ENCODE measurements at places on chromosomes 3 and 15. TPM values are rescaled to one million over a fixed set of nuclear protein-coding genes. Genes with fewer than 3 reads are reported as not detected.
A peak's percentile ranks its signal among the peaks of the same experiment; 100 is the strongest.

DNA sequence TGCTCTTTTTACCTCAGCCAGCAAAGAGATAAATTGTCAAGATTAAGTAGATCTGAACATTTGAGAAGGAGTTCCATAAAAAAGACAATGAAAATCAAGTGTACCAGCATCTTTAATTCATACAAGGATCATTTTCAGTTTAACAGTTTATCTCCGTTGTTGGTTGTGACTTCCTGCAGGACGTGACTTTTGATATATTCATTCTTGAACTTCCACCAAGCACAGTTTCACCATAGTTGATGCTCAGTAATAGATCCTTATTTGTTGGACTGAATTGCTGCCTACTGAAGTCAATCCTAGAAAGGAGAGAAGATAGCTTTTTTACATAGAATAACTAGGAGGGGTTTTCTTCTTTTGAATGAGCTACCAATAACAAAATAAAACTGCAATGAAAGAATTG, 408.2 kb downstream of the LPP start:
- H3K27ac ChIP-seq = peak overlapping the region; percentile 82
- H3K4me1 ChIP-seq = peaks cover 62% of the 10 kb centered on the region
- H3K27me3 ChIP-seq = no peaks in the 10 kb centered on the region
- H3K4me3 ChIP-seq = peak overlapping the region; percentile 70

- no peak overlapping the region for H3K4me3 ChIP-seq
- no peaks in the 10 kb centered on the region for H3K27me3 ChIP-seq
- DNase-seq = no peak
- peaks cover 34% of the 10 kb centered on the region for H3K4me1 ChIP-seq
- no peaks in the 10 kb centered on the region for H3K36me3 ChIP-seq
- H3K27ac ChIP-seq = no peak overlapping the region
Measured at GRCh38 chr3:168091941-168092340, 3.8 kb downstream of the GOLIM4 start.

- H3K27me3 ChIP-seq = no peaks in the 10 kb centered on the region
- no peak overlapping the region for H3K27ac ChIP-seq
- H3K4me3 ChIP-seq = no peak overlapping the region
Measured at GRCh38 chr3:129571605-129572547, 28.9 kb downstream of the H1-8 start.

Gene C3orf62
- total RNA-seq = 10.7 TPM

DNA sequence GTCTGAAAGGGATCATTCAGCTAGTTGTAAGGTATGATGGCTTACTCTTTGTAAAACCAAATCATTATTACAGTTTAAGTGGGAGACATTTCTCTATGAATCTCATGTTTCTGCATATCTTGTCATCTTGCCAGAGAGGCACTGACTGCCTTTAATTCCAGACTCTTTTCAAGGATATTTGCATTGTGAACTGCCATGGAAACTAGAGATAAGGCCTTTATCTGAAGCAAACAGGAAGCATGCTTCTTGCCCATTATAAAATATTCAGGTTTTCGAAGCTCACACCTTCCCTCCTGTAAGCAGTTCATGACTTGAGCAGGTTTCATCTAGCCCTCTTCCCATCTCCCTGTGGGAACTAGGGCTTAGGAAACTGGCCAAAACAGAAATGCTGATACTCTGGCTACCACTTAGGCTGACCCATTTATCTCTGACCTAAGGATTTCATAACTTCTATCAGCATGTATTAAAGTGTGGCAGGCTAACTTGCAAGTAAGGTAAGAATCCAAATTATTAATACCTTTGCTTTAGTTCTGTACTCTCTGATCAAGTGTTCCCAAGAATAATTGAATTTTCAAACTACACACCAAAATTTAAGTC, 326.6 kb upstream of the ALCAM start:
- H3K36me3 ChIP-seq = no peaks in the 10 kb centered on the region
- DNase-seq = no peak

DNA sequence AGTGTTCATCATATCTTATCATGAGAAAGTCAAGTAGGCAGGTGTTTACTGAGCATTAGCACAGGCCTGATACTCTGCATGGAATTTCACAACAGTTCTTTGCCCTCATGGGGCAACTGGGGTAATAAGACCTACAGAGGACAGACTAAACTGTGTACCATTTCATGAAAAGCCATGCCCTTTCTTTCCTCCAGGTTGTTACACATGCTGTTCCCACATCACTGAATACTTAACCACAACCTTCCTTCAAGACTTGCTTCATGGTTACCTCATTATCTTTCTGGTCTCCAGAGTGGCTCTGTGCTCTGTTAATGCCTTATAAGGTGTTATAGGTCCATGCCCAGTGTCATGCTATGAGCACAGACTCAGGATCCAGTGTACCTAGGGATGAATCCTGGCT, 28.2 kb upstream of the RSL24D1 start:
- peak overlapping the region; percentile 61 for H3K4me3 ChIP-seq
- DNase-seq = no peak
- H3K4me1 ChIP-seq = peaks cover 60% of the 10 kb centered on the region
- peak overlapping the region; percentile 97 for H3K27ac ChIP-seq

DNA sequence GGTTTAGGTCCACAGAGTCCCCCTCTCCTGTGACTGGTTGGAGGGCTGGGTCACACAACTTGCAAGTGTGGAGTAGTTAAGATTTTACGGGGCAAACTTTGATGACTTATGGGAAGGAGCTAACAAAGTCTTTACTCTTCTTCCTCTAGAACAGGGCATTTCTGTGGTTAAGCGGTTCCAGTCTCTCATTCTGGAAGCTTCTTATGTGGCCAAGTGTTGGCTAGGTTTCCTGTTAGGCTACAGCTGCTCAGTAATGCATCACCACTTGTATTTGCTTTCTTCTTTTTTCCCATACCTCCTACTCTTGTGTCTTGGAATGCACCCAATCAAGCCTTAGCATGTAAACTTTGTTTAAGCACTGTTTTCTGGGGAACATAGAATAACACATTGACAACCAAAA, 100.6 kb upstream of the PLAAT1 start:
- no peak for DNase-seq
- H3K4me1 ChIP-seq = no peaks in the 10 kb centered on the region
- H3K4me3 ChIP-seq = no peak overlapping the region
- no peak overlapping the region for H3K27ac ChIP-seq
- H3K27me3 ChIP-seq = no peaks in the 10 kb centered on the region

GRCh38 chr3:182967218-182968204, 12.8 kb downstream of the DCUN1D1 start:
- peak overlapping the region; percentile 83 for H3K4me3 ChIP-seq
- no peaks in the 10 kb centered on the region for H3K27me3 ChIP-seq
- H3K4me1 ChIP-seq = peaks cover 43% of the 10 kb centered on the region
- H3K36me3 ChIP-seq = peaks cover 4% of the 10 kb centered on the region
- DNase-seq = no peak
- peak overlapping the region; percentile 88 for H3K27ac ChIP-seq

DNA sequence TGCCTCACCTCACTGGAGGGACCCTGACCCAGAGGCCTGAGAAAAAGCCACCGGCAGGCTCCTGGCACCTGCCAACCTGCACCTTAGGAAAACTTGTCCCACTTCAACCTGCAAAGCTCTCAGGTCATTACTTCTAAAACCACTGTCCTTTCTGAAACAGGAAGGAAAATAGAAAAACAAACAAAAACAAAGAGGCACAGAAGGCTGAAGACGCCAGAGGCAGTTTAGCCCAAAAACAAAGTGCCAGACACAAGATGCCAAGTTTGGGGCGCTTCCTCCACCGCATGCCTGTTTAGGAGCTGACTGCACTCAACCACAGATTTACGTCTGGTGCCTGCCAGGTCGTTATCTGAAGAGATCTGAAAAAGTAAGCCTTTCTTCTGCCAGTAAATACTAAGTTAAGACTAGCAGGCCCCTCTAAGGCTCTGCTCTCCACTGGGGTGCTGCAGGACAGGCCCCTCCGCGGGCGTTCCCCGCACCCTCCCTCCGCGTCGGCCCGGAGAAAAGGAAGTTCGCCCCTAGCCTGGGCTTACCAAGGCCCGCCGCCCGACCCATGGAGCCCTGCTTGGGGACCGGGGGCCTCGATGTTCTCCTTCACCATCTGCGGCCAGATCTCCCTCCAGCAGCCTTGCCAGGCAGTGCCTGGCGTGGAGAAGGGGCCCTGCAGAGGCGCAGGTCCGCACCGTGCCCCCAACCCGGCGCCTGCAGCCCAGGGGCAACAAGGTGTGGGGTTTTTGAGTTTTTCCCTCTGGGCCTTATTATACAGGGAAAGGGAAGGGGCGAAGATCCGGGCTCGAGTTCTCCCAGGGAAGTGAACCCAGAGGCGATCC, 1.3 kb downstream of the GOLGA8A start:
- H3K27ac ChIP-seq = peak overlapping the region; percentile 64
- no peak for DNase-seq
- H3K4me1 ChIP-seq = peaks cover 28% of the 10 kb centered on the region
- no peaks in the 10 kb centered on the region for H3K27me3 ChIP-seq
- peaks cover 16% of the 10 kb centered on the region for H3K36me3 ChIP-seq

Gene GOLGA8S
- total RNA-seq = 3.8 TPM

Gene MYO5C
- total RNA-seq = 0.42 TPM

DNA sequence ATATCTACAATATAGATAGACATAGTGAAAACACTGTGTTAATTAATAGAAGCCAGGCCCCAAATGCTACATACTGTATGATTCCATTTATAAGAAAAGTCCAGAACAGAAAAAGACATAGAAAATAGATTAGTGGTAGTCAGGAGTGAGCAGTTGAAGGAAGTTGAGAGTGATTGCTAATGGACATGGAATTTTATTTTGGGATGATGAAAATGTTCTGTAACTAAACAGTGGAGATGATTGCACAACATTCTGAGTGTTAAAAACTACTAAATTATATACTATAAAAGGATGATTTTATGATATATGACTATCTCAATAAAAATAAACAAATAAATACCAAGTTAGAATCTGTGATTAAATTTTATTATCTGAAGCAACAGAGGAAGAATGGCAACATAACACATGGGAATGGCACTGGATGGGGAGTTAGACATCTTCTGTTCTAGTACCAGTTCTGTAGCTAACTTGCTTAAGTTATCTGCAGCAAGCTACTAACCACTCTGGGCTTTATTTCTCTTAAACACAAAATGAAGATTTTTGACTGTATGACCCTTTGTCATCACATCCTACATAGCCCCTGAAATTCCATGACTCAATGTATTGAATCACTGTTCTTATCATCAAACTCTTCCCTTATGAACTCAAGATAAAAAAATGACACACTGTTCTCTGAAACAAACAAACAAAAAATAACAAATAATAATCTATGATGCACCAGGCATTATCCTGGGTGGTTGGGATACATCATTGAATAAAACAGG, 612.7 kb downstream of the TBL1XR1 start:
- DNase-seq = no peak
- no peaks in the 10 kb centered on the region for H3K36me3 ChIP-seq
- H3K4me1 ChIP-seq = no peaks in the 10 kb centered on the region
- H3K27me3 ChIP-seq = no peaks in the 10 kb centered on the region

Gene BSN
- total RNA-seq = 0.39 TPM

DNA sequence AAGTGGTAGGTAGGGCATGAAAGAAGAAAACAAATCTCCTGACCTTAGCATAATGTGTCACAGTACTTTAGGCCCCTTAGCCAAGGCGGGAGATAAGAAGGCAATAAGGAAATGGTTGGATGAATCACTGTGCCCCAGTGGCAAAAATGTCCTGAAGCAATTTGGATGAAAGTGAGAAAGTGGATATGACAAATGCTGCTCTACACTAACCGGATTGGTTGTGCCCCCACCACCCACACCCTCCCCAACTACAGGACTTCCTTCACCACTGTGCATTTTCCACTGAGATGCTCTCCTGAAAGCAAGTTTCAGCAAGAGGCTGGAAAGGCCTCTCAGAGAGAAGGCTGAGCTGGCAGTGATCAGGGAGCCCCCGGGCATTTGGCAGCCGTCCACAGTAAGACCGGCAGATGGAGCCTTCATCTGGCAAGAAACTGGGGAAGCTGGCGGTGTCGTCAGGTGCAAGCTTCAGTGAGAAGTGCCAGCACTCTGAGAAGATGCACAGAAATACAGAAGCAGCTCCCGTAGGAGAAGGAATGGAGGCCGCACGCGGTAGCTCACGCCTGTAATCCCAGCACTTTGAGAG, 63.8 kb downstream of the ATP1B3 start:
- H3K36me3 ChIP-seq = no peaks in the 10 kb centered on the region
- no peak overlapping the region for H3K27ac ChIP-seq
- peaks cover 5% of the 10 kb centered on the region for H3K4me1 ChIP-seq
- H3K4me3 ChIP-seq = no peak overlapping the region

DNA sequence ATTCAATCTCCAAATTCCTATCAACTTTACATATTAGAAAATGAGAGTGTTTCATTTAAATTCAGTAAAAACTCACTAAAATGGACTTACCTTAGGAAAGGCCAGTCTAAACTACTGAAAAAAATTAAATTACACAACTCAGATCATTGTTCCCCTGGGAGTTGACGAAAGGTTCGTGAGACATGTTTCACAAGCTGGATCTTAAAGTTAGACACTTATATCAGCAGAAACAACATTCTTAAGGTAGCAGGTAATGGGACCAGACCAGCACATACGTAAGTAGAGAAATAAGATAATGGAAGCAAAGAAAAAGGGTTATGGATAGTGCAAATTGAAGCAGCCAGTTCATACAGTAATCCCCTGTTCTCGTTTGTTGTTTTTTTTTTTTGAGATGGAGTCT, 8.9 kb downstream of the RFX7 start:
- peaks cover 44% of the 10 kb centered on the region for H3K36me3 ChIP-seq
- H3K27me3 ChIP-seq = no peaks in the 10 kb centered on the region
- no peak overlapping the region for H3K27ac ChIP-seq
- H3K4me3 ChIP-seq = no peak overlapping the region
- H3K4me1 ChIP-seq = peaks cover 25% of the 10 kb centered on the region
- no peak for DNase-seq

DNA sequence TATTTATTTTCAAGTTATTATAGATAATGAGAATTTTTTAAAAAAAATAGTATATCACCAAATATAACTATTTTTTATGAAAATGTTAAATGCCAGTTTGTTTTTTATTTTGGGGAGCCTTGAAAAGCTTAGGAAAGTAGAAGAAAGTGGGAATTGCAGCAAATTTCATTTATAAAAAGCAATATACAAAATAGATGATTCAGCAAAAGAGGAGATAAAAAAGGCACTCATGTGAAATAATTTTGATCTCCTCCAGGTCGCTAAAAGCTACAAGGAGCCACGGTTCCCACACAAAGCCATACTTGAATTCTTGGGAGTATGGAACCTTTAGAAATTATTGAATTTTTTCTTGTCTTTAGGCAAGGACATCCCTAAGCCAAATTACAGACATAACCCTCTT, 625.0 kb upstream of the SGO1 start:
- no peak for DNase-seq
- H3K4me3 ChIP-seq = no peak overlapping the region
- no peak overlapping the region for H3K27ac ChIP-seq
- peaks cover 5% of the 10 kb centered on the region for H3K36me3 ChIP-seq

- no peaks in the 10 kb centered on the region for H3K27me3 ChIP-seq
- no peak for DNase-seq
- H3K4me1 ChIP-seq = no peaks in the 10 kb centered on the region
Measured at GRCh38 chr15:32956711-32957110, 237.8 kb downstream of the FMN1 start.

Gene GATA2
- total RNA-seq = 72.7 TPM

- H3K36me3 ChIP-seq = no peaks in the 10 kb centered on the region
- no peaks in the 10 kb centered on the region for H3K27me3 ChIP-seq
- DNase-seq = no peak
- no peak overlapping the region for H3K27ac ChIP-seq
- H3K4me3 ChIP-seq = no peak overlapping the region
Measured at GRCh38 chr15:52350423-52350822, 54.8 kb upstream of the MYO5C start.

Gene C3orf85
- total RNA-seq = not detected

Gene RASL12
- total RNA-seq = not detected

Measured in natural killer cell treated with Interleukin-12 subunit alpha and Interleukin-12 subunit beta and Interleukin-15 and Interleukin-18, amount 100 ng/mL, for 72 hours (primary cell).